ENCODE measurements at places on chromosomes 11 and 22. TPM values are rescaled to one million over a fixed set of nuclear protein-coding genes. Genes with fewer than 3 reads are reported as not detected.

GRCh38 chr11:124875943-124876817, 10.9 kb downstream of the ROBO3 start:
- peak; percentile 87 for DNase-seq

LIPT2 gene
- total RNA-seq, result 2.9 TPM

DNA sequence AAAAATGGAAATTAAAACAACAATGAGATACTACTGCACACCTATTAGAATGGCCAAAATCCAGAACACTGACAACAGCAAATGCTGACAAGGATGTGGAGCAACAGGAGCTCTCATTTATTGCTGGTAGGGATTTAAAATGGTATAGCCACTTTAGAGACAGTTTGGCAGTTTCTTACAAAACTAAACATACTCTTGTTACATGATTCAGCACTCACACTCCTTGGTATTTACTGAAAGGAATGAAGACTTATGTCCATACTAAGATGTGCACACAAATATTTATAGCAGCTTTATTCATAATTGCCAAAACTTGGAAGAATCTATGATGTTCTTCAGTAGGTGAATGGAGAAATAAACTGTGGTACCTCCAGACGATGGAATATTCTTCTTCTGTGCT, 40.8 kb downstream of the PGM2L1 start:
- no peak for DNase-seq

GRCh38 chr11:102312667-102313066, 4.6 kb upstream of the BIRC3 start:
- DNase-seq, result no peak

DNA sequence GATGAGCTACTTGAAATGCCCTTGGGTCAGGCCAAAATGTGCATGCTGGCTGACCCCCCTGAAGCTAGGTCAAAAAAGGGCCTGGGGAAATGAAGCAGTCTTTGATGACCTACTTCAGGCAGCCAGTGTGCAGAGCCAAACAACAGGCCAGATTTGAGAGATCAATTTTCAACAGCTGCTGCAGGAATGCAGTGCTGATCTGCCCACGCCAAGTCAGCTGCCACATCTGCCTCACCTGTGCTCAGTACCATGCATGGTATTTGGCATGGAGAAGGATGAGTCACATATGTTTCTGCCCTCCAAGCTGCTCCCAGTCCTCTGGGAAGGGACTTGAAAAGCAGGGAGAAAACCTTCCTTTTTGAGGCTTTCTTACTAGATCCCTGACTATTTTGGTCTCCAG, 35.8 kb downstream of the MTNR1B start:
- no peak for DNase-seq
